ENCODE measurements at places on chromosomes 11 and 22.

- DNase-seq, result peak; percentile 54
These were observed 10.0 kb upstream of the MMP1 start for GRCh38 chr11:102807921-102808320.

DNA sequence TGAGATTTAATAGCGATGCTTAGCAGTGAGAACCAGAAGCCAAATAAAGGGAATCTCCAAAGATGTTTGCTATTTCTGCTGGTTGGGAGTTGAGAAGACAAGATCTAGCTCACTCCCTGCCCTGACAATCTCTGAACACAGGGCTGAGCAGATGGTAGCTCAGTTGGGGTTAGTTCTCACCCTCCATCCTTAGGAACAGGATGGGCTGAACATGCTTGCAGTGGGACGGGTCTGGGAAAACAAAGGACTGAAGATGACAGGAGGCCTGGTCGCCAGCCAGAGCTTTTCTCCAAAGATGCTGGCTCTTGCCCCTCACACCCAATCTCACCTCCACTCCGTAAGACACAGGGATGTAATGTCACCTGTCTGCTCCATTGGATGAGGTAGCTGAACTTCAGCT is 72.7 kb downstream of the SC5D start:
- DNase-seq, result no peak

GRCh38 chr22:42643634-42644421 is 3.4 kb upstream of the ATP5MGL start:
- no peak for DNase-seq

GRCh38 chr11:37371346-37371970 is 773.4 kb upstream of the RAG2 start:
- no peak for DNase-seq

- no peak for DNase-seq
These were observed 54.8 kb downstream of the CLPB start for GRCh38 chr11:72379384-72380131.

DNA sequence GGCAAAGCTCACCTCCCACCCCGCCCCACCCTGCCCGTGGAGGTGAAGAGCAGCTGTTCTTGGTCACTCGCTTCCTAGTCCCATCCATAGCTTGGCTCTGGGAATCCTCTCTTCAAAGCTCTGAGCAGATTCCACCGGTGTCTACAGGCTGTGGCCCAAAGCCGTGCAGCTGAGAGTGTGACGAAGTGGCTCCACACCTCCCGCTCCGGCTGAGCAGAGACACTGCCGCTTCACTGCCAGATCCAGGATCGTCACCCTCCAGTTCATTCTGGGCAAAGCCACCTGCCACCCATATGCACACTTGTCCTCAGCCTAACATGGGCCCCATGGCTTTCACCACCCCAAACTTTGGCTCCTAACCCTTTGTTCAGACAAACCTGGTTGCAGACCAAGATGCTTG is 532.9 kb upstream of the B3GAT1 start:
- no peak for DNase-seq

- no peak for DNase-seq
These were observed 16.8 kb upstream of the CASTOR1 start for GRCh38 chr22:30305906-30306626.

GRCh38 chr11:73866586-73866996 is 10.1 kb downstream of the COA4 start:
- peak; percentile 87 for DNase-seq

- no peak for DNase-seq
These were observed 166.7 kb downstream of the ST3GAL4 start for GRCh38 chr11:126522152-126522551.

DNA sequence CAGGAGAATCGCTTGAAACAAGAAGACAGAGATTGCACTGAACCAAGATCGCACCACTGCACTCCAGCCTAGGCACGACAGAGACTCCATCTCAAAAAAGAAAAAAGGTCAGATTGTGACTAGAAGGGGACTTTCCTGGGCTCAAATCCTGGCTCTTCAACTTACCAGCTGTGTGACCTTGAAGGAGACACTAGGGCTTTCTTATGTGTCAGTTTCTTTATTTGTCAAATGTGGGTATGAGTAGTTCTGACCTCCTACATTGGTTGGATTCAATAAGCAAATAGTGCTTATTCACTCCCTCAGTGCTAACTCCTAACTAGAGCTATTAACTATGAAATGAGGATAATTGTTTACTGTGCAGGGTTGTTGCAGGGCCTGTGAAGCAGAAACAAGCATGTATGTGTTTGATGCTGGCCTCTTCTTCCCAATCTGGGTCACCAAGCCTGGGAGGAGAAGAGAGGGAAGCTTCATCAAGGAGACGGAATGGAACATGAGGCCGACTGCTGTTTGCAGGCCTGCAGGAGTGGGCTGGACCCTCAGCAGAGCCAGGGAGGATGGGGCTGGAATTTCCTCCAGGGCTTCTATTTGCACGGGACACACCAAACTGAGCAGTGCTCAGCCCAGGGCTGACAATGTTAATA is 22.5 kb downstream of the RHOD start:
- DNase-seq, result no peak

DNA sequence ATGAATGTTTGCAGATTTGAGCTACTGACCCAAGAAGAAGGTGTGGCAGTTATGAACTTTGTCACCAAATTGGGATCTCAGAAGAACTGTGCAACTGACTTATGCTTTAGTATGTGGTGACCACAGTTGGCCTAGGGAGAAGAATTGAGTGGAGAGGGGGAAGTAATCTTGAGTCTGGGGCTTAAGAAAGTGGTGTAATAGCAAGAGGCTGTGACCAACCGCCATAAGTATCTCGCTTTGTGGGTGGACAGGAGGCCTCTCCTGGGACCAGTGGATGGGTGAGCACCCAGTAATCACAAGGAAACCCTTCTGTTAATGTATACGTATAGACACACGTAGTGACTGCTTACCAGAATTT is 12.7 kb upstream of the IL10RA start:
- no peak for DNase-seq

GRCh38 chr11:109972939-109973338 is 120.3 kb upstream of the ZC3H12C start:
- no peak for DNase-seq

DNA sequence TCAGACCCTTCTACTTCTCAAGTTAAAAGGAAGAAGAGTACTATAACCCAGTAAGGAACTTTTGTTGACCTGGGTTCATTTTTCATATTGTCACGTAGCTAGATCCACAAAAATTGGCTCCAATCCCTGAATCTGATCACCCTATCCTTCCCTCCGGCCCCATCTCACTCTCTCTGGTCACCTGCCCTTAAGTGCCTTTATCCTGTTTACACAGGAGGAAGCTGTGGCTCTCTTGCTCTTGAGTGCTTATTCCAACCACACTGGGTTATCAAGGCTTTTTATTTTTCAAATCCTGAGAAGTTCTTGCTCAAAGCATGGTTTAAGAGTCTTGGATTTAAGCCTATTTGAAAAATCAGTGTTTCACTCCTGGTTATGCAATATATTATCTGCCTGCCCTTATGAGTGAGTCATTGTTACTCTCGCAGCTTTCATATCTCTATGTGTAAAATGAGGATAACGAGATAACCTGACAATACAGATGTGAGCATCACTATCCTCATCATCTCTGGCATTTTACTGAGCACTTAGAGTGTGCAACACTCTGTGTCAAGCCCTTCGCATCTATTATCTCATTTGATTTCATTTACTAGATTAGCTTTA is 293.9 kb downstream of the GUCY1A2 start:
- DNase-seq, result no peak

DNA sequence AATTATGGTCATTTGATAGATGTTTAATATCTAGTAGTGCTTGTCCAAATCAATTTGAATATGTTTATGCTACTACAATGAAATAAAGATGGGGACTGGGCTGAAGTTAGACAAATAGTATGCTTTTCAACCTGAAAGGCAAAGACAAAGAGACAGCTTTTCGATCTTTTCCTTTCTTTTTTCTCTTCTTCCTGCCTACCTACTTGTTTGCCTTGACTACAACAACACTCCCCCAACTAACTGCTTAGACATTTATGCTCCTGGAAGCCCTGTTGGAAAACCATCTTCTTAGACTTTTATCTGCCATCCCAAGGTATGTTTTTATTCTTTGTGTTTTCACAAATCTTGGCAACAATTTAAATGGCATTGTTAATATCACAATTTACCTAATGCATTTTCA is 374.4 kb upstream of the DDI1 start:
- DNase-seq, result no peak
